Right ventricle myocardium superior (tissue), 1 donor: ENCODE measurements at places on chromosomes 16 and 17.

GRCh38 chr16:84787263-84787622 is 32.5 kb upstream of the CRISPLD2 start:
- DNase-seq = no peak

GRCh38 chr17:8190506-8190905 is 526 bp upstream of the BORCS6 start:
- peak; percentile 34 for DNase-seq

GRCh38 chr16:10509534-10510025 is 70.8 kb downstream of the EMP2 start:
- DNase-seq = peak; percentile 53

GRCh38 chr17:8375738-8376259 is 705 bp downstream of the KRABD2 start:
- no peak for DNase-seq

- DNase-seq = peak; percentile 75
Measured at GRCh38 chr16:7025616-7026190, 306.9 kb upstream of the RBFOX1 start.

DNA sequence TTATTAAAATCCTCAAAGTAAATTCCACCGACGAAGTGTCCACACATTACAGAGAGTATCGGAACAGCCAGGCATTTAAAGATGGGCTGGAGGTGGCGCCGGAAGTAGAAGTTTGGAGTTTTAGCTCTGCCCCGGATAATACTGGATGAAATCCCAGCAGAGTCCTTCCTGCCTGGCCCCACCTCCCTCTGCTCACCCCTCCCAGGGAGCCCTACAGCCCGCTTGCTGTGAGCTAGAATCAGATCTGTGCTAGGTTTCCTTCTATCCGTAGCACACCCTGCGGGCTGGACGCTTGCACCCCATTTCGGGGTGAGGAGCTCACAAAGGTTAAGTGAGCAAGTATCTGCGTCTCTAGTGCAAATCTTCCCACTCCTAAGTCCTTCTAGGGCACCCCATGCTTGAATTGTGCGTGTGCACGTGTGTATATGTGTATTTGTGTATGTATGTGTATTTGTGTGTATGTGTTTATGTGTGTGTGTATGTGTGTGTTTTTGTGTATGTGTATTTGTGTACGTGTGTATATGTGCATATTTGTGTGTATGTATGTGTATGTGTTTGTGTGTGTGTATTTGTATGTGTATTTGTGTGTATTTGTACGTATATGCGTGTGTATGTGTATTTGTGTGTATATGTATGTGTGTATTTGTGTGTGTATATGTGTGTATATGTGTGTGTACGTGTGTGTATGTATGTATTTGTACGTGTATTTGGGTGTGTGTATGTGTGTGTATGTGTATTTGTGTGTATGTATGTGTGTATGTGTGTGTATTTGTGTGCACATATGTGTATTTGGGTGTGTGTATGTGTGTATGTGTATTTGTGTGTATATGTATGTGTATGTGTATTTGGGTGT is 61.4 kb downstream of the HAPSTR1 start:
- DNase-seq = no peak

DNA sequence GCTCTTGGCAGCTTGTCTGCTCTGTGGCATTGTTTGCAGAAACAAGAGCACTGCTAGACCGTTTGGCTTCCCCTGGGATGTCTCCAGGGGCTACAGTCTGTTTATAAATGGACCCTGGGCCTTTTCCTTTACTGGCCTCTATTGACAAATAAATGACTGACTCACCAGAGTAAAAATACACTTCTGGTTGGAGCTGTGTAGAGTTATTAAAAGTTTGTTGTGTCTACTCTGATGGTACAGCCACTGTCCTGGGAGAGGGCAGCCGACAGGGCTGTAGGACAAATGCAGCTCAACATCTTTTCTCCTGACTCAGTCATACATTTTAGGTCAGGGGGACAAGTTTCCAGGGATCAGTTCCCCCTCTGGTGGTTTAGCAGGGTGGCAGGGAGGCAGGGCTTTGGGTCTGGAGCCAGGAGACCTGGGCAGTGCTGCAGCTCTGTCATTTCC is 30.0 kb downstream of the FOXL1 start:
- no peak for DNase-seq

GRCh38 chr17:6297960-6298359 is 137.0 kb downstream of the AIPL1 start:
- DNase-seq = no peak

DNA sequence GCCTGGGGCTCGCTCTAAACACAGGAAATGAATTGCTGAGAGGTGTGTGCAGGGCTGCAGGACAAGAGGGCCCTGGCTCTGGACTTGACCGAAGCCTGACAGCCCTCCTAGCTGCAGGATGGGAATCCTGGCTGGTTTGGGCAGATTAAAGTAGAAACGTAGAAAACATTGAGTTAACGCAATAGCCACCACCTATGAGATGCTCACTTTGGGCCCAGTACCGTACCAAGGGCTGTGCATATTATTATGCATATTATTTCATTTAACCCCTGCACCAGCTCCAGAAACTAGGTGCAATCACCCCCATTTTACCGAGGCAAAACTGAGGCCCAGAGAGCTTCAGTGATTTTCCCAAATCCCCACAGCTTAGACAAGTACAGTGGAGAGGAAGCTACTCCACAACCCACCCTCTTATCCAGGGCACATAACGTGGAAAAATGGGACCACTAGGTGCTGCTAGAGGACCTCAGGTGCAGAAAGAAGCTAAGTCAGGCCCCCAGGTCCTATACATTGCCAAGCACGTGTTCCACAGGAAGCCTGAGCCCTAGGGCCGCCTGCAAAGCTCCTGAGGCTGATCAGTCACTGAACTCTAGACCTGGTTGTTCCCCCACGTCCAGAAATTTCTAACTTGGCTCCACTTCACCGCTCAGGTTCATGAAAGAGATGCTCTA is 79.2 kb downstream of the MYH11 start:
- DNase-seq = no peak

GRCh38 chr17:69325518-69326376 is 1.2 kb downstream of the ABCA5 start:
- no peak for DNase-seq

GRCh38 chr17:49546546-49547535 is 28.8 kb upstream of the NXPH3 start:
- no peak for DNase-seq

DNA sequence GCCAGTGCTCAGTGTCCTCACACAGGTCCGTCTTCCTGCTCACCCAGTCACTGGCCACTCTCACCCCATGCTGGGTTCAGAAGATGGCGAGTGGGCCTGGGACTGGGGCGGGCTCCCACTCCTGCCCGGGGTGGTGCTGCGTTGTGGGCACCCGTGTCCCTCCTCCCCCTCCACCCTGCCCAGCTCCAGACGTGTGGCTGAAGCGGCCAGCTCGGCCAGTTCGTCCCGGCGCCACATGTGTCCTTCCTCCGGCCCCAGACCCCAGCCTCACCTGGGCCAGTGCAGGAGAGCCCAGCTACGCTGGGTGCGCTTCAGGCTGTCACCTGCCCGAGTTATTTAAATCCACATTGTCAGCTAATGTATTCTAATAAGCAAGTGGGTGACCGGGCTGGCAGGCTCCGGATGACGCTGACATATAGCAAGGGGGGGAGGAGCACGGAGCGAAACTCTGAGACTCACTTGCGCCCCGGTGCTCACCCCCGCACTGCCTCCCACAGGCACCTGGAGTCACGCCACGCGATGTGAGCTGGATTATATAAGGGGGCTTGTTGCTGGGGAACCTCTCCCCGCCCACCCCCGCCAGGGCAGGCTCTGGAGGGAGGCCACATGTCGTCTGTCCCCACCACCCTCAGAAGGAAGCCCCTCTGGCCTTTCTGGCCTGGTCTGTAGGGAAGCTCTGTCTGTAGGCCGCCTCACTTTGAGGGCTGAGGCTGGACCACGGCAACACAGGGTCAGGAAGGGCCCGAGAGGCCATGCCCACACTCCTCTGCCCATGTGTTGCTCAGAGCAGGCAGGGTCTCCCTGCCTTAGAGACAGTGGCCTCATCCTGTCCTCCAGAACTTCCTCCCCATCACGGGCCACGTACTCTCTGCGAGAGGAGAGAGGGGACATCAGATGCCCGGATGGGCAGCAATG is 7.1 kb upstream of the BAIAP2 start:
- DNase-seq = no peak

DNA sequence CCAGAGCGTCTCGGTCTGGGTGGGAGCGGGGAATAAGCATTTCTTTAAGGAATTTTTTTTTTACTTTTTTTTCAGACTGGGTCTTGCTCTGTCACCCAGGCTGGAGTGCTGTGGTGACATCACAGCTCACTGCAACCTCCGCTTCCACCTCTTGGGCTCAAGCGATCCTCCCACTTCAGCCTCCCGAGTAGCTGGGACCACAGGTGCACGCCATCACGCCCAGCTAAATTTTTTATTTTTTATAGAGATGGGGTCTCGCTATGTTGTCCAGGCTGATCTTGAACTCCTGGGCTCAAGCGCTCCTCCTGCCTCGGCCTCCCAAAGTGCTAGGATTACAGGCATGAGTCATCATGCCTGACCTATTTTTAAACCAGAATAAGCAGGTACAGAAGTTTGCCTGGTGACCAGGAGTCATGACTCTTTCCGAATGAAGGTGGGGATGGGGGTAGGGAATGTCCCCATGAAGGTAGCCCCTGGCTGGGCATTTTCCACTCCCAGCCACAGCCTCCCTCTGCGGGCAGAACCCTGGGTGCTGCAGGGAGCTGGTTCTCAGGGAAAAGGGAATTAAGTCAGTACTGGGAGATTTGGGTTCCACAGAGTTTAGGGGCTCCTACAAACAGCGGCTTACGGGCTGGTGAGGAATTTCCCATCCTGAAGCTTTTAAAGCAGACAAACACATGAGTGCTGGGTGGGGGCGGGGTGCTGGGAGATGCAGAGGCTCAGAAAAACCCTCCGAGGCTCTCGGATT is 48.3 kb downstream of the TBC1D16 start:
- DNase-seq = no peak

DNA sequence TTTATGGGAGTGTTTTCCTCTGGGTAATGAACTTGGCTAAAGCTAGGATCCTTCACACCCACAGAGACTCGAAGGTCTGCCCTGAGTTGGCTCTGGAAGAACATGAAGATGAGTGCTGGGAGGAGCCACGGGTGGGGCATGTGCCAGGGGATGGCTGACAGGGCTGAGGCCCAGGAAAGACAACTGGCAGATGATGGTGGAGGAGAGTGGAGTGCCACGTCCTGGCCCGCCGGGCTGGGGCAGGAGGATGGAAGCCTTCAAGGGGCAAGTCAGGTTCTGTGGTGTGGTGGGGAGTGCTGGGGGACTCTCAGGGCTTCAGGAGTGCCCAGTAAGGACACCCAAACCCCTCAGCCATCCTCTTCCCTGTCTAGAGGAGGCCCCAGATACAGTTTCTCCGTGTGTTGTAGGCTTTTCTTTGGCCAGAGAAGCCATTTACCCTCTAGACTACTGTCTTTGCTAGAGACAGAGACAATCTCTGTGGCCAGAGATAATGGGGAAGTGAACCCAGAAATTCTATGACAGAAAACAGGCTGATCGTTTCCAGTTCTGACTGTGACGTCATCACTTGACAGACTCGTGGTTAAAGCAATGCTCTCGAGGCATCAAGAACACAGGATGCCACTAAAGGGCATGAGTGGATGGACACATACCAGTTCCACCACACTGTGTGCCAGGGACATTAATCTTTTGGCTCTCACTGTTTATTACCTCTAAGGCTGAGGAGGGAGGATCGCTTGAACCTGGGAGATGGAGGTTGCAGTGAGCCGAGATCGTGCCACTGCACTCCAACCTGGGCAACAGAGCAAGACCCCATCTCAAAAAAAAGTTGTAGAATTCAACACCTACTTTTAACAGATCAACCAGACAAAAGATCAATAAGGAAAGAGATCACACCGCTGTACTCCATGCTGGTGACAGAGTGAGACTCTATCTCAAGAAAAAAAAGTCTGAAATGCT is 18.6 kb upstream of the SLC5A10 start:
- no peak for DNase-seq

- peak; percentile 74 for DNase-seq
Measured at GRCh38 chr16:56013962-56014552, 138.9 kb upstream of the CES5A start.

- no peak for DNase-seq
Measured at GRCh38 chr17:72212041-72212440, 91.2 kb downstream of the SOX9 start.

DNA sequence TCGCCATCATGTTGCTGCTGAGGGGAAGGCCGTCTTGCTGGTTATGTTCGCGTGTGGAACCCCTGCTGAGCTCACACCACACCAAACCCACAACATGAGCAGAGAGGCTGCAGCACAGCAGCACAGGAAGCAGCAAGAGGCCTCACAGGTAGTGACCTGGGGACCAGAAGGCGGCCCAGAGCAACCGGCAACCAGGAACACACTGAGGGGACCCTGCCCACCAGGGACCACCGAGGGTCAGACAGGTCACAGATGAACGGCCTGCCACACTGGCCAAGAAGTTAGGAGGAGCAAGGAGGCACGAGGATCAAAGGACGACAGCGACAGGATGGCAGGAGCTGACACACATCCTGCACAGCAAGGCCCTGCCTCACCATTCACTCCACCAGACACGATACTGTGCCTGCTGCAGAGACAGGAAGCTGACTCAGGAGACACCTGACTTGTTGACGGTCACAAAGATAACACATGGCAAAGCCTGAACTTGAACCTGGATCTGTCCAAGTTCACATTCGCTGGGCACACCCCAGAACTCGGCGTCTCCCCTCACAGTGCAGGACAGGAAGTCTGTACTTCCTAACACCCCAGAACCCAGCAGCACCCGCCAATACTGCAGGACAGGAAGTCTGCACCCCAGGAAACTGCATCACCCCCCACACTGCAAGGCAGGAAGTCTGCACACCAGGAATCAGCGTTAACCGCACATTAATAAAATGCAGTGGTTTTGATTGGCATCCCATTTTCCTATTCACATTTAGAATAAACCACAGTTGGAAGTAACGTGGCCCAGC is 98.5 kb downstream of the ZNF778 start:
- peak; percentile 66 for DNase-seq

DNA sequence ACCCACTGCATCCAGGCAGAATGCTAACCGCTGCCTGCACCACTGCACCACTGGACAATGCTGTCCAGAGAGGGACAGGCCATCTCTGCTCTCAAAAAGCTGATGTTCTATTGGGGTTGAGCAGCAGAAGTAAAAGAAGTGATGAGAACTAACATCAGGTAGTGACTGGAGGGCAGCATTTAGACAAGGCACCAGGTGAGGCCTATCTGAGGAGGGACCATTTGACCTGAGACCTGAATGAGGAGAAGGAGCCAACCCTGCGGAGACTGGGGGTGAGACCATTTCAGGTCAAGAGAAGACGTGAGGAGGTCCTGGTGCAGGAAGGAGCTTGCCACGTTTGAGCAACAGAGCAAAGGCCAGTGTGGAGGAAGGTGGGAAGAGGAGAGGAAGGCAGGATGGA is 34.0 kb downstream of the NTN1 start:
- no peak for DNase-seq

GRCh38 chr17:81553018-81553615 is 964 bp upstream of the FAAP100 start:
- peak; percentile 79 for DNase-seq

GRCh38 chr16:51431517-51432241 is 280.6 kb upstream of the SALL1 start:
- no peak for DNase-seq

- DNase-seq = no peak
Measured at GRCh38 chr16:58820411-58820810, 86.3 kb upstream of the GOT2 start.

GRCh38 chr17:13297183-13297582 is 279.4 kb upstream of the ELAC2 start:
- DNase-seq = no peak

GRCh38 chr17:46820592-46821450 is 2.3 kb upstream of the WNT3 start:
- peak; percentile 29 for DNase-seq

- DNase-seq = no peak
Measured at GRCh38 chr17:43952351-43952723, 1.4 kb downstream of the PYY start.

- DNase-seq = no peak
Measured at GRCh38 chr17:80605326-80606066, 60.9 kb downstream of the RPTOR start.

GRCh38 chr16:57512296-57513001 is 23.9 kb downstream of the CCDC102A start:
- DNase-seq = peak; percentile 22
